OCI-M1 (cell line): ENCODE measurements at places on chromosomes 3 and 15.

GRCh38 chr3:56361731-56362130 lies 106.5 kb downstream of the ERC2 start:
- no peak for DNase-seq

- DNase-seq, result peak; percentile 45
Observed at GRCh38 chr3:33954956-33955355, 156.5 kb downstream of the PDCD6IP start.

DNA sequence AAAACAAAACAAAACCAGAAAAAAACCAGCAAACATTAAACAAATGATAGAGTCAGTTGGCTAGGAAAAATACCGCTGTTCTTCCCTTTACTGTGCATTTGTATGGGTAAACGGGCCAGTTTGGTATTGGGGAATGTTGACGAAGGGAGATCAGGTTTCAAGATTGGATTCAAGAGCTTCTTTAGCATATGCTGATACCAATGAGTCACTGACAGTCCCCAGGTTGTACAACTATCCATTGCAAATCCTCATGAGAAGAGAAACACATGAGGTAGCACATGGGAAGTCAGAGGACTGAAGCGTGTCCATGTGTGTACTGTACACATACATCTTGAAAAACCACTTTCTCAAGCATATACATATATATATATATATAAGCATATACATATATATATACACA lies 25.6 kb downstream of the TIGIT start:
- DNase-seq, result no peak

GRCh38 chr15:80087104-80087503 lies 27.6 kb downstream of the ZFAND6 start:
- no peak for DNase-seq

- no peak for DNase-seq
Observed at GRCh38 chr3:41329881-41330280, 130.6 kb downstream of the CTNNB1 start.

- peak; percentile 28 for DNase-seq
Observed at GRCh38 chr15:74680456-74680855, 15.4 kb downstream of the EDC3 start.

GRCh38 chr3:16183601-16184270 lies 9.3 kb downstream of the GALNT15 start:
- no peak for DNase-seq

DNA sequence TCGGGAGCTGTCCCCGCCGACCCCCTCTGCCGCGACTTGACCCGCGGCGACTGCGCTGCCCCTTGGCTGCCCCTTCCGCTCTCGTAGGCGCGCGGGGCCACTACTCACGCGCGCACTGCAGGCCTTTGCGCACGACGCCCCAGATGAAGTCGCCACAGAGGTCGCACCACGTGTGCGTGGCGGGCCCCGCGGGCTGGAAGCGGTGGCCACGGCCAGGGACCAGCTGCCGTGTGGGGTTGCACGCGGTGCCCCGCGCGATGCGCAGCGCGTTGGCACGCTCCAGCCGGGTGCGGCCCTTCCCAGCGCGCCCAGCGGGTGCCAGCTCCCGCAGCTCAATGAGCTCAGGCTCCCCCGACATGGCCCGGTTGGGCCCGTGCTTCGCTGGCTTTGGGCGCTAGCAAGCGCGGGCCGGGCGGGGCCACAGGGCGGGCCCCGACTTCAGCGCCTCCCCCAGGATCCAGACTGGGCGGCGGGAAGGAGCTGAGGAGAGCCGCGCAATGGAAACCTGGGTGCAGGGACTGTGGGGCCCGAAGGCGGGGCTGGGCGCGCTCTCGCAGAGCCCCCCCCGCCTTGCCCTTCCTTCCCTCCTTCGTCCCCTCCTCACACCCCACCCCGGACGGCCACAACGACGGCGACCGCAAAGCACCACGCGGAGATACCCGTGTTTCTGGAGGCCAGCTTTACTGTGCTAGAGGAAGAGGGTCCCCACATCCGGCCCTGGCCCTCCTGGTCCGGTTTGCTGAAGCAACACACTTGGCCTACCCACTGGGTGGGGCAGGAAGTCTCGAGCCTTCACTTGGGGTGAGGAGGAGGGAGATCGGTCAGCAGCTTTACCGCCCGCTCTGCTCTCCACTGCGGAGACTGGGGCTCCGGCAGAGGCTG lies at the start of gene RASSF1:
Gene RASSF1 (minus strand): TSS at position 389 of the 882 bp plus-strand sequence. CDS start 31 bp downstream, at position 358.
- DNase-seq, result peak; percentile 82

- no peak for DNase-seq
Observed at GRCh38 chr3:196220991-196221390, 4.7 kb downstream of the SLC51A start.

DNA sequence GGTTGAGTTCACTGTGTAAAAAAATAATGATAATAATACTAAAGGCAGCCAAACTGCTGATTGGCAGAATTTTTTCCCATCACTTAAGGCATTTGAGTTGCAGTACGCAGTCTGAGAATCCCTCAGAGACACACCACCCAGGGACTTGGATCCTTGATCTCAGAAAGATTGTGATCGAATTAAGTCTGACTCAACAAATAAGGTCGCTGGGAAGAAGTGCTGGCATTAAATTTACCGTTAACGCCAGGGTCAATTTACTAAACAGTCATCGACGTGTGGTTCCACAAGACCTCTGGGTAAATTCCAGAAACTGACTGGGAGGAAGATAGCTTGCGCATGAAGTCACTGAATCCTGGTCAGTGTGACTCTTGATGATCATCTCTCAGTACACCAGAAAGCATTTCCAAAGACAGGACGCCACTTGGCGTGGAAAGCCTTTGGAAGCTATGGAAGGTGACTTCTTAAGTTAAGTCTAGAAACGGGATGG lies 48.3 kb upstream of the CGNL1 start:
- no peak for DNase-seq

DNA sequence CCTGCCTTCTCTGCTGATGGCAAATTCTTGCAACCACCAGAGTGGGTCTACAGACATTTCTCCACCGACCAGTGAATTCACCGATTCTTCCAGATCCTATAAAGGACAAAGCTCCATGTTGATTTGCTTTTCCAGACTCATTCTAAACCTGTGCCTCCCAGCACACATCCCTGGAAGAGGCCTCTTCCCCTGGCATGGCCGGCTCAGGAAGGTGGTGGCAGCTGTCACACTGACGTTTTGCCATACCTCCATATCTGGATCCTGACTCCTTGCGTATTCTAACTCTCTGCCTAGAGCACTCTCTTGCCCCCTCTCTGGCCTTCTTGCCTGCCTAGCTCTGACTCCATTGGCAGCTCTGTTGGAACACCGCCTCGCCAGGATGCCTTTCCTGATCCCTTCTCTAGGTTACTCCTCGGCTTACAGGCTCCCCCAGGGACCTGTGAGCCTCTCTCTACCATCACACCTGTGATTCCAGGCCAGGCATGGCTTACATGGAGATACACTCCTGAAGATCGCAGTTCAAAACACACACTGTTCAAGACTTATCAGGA lies 31.0 kb downstream of the SLCO2A1 start:
- no peak for DNase-seq

- DNase-seq, result no peak
Observed at GRCh38 chr3:171979081-171979480, 60.3 kb upstream of the FNDC3B start.
